ENCODE measurements at places on chromosomes 4 and X. TPM values are rescaled to one million over a fixed set of nuclear protein-coding genes. Genes with fewer than 3 reads are reported as not detected.

Gene SOX3
- not detected for total RNA-seq

Gene LIMCH1
- 254 TPM for total RNA-seq

Gene RNF128
- total RNA-seq: not detected

Gene DNAAF6
- not detected for total RNA-seq

Gene POF1B
- total RNA-seq: 2.8 TPM

Gene SMIM14
- total RNA-seq: 60.7 TPM

Gene CD99
- total RNA-seq: 165 TPM

Gene CXorf49
- not detected for total RNA-seq

Gene MAGEA11
- not detected for total RNA-seq

Gene SSX7
- total RNA-seq: not detected

Gene BRS3
- not detected for total RNA-seq

Gene POLN
- total RNA-seq: 3.4 TPM

Gene CT47B1
- total RNA-seq: not detected

DNA sequence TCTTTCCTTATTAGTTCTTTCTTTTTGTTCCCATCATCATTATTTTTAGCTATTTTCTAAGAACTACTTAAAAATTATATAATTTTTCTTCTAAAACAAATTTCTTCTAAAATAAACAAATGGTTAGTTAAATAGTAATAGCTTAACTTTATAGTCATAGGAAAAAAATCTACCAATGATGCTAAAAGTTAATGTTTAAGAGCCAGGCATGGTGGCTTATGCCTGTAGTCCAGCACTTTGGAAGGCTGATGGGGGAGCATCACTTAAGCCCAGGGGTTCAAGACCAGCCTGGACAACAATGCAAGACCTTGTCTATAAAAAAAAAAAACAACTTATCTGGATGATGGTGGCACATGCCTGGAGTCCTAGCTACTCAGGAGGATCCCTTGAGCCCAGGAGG lies 127.1 kb upstream of the ANXA3 start:
- H3K36me3 ChIP-seq: no peaks in the 10 kb centered on the region
- no peak overlapping the region for H3K4me3 ChIP-seq
- H3K27ac ChIP-seq: no peak overlapping the region
- H3K4me1 ChIP-seq: no peaks in the 10 kb centered on the region
- no peak for DNase-seq

GRCh38 chr4:58843455-58843854 lies 1733.3 kb upstream of the IGFBP7 start:
- DNase-seq: no peak
- H3K4me3 ChIP-seq: no peak overlapping the region
- H3K27ac ChIP-seq: no peak overlapping the region
- H3K36me3 ChIP-seq: no peaks in the 10 kb centered on the region
- no peaks in the 10 kb centered on the region for H3K4me1 ChIP-seq

DNA sequence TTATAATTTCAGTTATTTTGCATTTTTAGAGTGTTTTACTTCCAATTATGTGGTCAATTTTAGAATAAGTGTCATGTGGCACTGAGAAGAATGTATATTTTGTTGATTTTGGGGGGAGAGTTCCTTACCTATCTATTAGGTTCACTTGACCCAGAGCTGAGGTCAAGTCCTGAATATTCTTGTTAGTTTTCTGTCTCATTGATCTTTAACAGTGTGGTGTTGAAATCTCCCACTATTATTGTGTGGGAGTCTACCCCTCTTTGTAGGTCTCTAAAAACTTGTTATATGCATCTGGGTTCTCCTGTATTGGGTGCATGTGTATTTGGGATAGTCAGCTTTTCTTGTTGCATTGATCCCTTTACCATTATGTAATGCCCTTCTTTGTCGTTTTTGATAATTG lies 127.0 kb upstream of the ZDHHC15 start:
- H3K4me3 ChIP-seq: no peak overlapping the region
- no peak for DNase-seq
- no peak overlapping the region for H3K27ac ChIP-seq
- no peaks in the 10 kb centered on the region for H3K27me3 ChIP-seq
- no peaks in the 10 kb centered on the region for H3K4me1 ChIP-seq

DNA sequence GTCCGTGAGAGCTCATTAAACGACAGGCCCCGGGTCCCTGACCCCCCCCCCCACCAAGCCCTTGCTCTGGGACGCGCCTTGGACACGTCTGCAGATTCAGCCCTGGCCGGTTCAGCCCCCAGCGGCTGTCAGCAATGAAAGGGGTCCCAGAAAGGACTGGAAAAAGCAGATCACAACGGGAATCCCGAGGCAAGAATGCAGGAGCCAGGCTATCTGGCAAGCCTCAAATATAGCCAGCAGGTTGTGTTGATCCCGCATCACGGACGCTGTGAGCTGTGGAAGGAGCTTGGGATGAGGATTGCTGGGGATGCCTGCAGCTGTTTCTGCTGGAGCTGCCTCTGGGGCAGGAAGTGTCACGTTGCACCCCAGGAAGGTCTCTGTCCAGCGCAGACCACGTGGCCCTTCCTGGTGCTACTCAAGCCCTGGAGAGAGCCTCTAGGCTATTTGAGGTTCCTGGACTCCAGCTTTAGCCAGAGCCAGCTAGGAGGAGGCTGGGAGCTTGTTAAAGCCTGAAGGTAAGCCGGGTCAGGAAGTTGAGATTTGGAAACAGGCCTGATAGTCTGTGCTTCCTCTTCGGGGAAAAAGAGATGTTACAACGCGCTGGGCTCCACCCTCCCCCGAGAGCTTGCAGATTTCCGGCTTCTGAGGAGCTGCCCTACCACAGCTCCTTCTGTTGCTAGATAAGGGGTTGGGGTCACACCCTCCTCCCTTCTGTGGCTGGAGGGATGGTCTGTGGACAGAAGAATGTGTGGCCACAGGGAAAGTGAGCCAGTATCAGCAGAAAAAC lies 19.3 kb upstream of the CSF2RA start:
- H3K4me3 ChIP-seq: no peak overlapping the region
- H3K27me3 ChIP-seq: peaks cover 3% of the 10 kb centered on the region
- H3K4me1 ChIP-seq: peaks cover 10% of the 10 kb centered on the region
- peak overlapping the region; percentile 89 for H3K27ac ChIP-seq
- H3K36me3 ChIP-seq: no peaks in the 10 kb centered on the region

GRCh38 chr4:100875296-100876068 lies 357.7 kb upstream of the EMCN start:
- H3K27ac ChIP-seq: no peak overlapping the region
- no peaks in the 10 kb centered on the region for H3K4me1 ChIP-seq
- no peak overlapping the region for H3K4me3 ChIP-seq
- H3K27me3 ChIP-seq: no peaks in the 10 kb centered on the region
- no peak for DNase-seq
- H3K36me3 ChIP-seq: no peaks in the 10 kb centered on the region

DNA sequence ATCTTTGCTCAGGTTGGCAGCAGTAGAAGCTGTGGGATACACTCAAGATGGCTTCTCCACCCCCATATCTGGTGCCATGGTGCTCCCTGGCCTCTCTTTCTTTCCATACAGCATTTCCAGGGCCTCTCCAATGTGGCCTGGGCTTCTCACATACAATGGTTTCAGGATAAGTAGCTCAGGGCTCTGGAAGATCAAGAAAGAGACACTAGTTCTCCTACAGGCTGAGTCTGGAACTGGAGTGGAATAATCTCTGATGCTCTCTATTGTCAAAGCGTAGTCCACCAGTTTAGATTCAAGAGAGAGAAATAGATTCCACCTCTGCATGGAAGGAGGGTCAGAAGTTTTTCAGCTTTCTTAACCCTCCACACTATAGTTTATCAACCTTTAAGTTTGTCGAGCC lies 138.2 kb upstream of the AADAT start:
- no peak overlapping the region for H3K27ac ChIP-seq
- H3K4me1 ChIP-seq: no peaks in the 10 kb centered on the region
- H3K36me3 ChIP-seq: no peaks in the 10 kb centered on the region
- no peaks in the 10 kb centered on the region for H3K27me3 ChIP-seq

GRCh38 chr4:35559559-35560365 lies 684.6 kb downstream of the ARAP2 start:
- H3K4me1 ChIP-seq: no peaks in the 10 kb centered on the region
- no peaks in the 10 kb centered on the region for H3K36me3 ChIP-seq
- no peaks in the 10 kb centered on the region for H3K27me3 ChIP-seq
- H3K4me3 ChIP-seq: no peak overlapping the region

DNA sequence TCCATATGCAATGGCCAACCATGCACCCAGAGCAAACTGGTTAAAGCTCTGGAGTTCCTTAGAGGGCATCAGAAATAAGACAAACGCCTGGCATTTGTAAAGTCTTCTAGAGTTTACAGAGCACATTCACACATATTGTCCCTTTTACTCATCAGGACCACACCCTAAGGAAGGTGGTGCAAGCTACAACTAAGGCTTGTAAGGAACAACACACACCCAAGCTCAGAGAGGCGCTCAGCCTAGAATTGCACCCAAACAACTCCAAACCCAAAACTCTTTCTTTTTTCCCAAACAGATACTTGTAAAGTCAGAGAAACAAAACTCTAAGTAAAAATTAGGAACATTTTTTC lies 46.1 kb downstream of the SMPX start:
- H3K36me3 ChIP-seq: no peaks in the 10 kb centered on the region
- H3K27me3 ChIP-seq: no peaks in the 10 kb centered on the region
- no peak overlapping the region for H3K4me3 ChIP-seq
- H3K4me1 ChIP-seq: no peaks in the 10 kb centered on the region
- no peak overlapping the region for H3K27ac ChIP-seq

GRCh38 chr4:42641656-42642055 lies 15.2 kb downstream of the ATP8A1 start:
- DNase-seq: no peak
- no peaks in the 10 kb centered on the region for H3K27me3 ChIP-seq
- H3K4me3 ChIP-seq: no peak overlapping the region

Data from spleen (tissue), 13 donors.